ENCODE measurements at places on chromosomes 13 and 19.

DNA sequence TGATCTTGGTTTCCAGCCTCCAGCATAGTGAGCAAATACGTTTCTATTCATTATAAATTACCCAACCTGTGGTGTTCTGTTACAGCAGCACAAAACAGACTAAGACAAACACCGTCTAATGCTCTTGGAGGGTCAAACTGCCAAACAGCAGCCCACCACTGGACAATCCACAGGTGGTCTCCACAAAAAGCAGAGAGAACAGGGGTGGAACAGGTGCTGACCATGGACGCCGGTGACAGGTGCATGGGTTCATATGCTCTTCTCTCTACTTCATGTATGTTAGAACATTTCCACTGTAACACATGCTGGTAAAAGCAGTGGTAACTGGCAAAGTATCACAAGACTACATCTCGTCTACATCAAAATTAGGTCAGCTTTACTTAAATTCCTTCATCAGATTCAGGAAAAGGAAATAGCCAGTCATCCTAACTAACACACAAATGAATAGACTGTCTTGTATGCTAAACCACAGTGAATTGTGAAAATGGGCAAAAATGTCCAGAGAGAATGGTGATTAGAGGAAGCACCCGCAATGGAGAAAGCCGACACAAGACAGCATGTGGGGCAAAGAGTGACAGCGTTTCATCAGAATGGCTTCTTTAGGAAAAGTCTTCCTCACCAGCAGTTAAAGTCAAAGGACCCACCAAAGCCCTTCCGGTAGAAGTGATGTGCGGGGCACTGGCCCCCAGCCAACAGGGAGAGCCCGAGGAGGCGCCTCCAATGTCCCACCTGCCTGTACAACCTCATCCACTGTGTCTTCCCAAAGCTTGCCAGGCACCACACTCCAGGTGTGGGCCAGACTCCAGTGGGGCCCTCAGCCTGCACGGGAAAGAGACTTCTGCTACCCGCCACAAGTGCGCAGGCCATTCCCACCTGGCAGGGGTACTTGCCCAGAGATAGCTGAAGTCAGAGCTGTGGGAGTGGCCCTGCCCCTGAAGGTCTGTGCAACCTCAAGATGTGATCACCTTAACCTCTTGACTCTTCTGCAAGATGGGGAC lies 6.5 kb downstream of the CARS2 start:
- no peak for DNase-seq

- no peak for DNase-seq
These were observed 23.1 kb upstream of the EIF3G start for GRCh38 chr19:10142701-10143375.

GRCh38 chr13:47287291-47287751 lies 390.5 kb upstream of the HTR2A start:
- no peak for DNase-seq

DNA sequence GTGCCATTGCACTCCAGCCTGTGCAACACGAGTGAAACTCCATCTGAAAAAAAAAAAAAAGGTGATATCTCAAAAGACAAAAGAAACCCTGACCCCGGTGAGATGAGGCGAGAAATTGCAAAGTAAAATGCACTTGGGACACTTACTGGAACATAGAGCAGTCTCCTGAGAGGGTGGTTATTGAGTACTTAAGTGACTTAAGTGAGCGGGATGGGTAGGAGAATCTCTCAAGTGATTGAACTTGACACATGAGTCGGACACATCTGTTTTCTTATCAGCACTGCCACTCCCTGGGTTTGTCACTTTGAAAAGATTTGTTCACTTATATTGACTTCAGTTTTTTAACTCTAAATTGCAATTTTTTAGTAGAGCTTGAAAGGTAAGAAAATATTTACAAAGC lies 2.8 kb downstream of the ZNF429 start:
- no peak for DNase-seq

- no peak for DNase-seq
These were observed 40.6 kb downstream of the FBN3 start for GRCh38 chr19:8108560-8109445.

- no peak for DNase-seq
These were observed 78.0 kb upstream of the TRPC4 start for GRCh38 chr13:37947419-37948140.

GRCh38 chr13:95494082-95494681 lies 58.3 kb upstream of the CLDN10 start:
- peak; percentile 38 for DNase-seq

DNA sequence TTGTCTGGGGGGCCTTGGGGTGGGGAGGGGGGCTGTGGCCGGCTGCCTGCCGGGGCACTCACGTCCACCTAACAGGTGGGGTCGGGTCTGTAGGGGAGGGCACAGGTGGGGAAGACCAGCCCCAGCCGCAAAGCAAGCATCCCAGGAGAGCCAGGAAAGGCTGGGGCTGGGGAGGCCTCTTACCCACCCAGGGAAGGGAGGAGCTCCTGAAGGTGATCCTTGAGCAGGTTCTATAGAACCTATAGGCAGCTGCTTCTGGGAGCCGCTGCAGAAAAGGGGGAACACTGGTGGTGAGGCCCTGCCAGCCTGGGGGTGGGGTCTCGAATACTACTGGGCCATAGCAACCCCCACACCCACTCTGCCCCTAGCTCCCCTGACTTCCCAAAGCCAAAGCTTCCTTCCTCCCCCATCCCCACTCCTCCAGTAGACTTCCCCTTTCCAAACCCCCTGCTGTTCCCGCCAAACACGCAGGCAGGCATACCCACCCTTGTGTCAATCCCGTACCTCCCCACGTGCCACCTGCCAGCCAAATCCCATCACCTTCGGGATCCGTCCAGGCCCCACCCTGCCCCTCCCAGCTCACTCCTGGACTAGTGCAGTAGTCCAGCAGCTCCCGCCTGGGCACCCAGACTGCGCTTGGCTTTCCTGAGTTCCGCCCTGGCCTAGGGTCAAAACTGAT lies 5.6 kb downstream of the KLF16 start:
- no peak for DNase-seq

- DNase-seq = no peak
These were observed 25.3 kb upstream of the RNASEH2B start for GRCh38 chr13:50884265-50884664.

DNA sequence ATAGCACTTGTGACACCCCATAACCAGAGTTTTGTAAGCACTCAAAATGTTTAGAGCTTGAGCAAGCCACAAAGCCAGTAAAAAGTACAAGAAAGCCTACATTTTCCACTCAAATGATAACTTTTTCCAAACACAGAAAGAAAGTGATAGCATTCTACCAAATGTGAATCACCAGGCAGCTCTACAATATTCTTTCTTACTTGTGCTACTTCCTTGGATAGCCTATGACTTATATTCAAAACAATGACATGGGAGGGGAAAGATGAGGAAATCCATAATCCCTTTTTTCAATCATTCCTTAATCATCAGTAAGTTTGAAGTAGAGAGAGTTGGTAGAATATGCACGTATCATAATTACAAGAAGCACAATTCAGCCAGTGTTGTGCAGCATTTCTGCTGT lies 650.8 kb upstream of the PCDH9 start:
- no peak for DNase-seq

DNA sequence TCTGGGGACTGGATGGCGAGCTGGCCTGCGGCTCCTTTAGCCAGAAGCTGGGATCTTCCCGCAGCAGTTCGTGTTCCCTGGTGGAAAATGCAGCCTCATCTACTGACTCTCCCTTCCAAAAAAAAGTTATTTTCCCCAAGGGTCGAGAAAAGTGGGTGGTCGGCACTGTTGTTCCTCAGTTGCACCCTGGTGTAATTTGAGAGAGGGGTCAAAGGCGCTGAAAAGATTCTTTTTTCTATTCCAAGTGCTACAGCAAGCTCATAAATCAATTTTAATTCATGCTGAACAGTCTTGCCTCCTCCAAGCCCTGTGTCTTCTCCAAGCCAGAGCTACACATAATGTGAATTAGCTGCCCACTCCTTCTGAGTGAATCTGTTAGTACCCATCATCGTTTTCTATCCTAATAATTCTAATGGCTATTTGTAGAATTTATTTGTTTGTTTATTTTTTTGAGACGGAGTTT lies 774 bp downstream of the SLC25A15 start:
- no peak for DNase-seq

GRCh38 chr13:40024967-40025714 lies 369.7 kb downstream of the COG6 start:
- DNase-seq = no peak

- DNase-seq = no peak
These were observed 10.0 kb downstream of the COL4A2 start for GRCh38 chr13:110317093-110317492.

- DNase-seq = no peak
These were observed 1.7 kb downstream of the DMAC2 start for GRCh38 chr19:41437944-41438574.

DNA sequence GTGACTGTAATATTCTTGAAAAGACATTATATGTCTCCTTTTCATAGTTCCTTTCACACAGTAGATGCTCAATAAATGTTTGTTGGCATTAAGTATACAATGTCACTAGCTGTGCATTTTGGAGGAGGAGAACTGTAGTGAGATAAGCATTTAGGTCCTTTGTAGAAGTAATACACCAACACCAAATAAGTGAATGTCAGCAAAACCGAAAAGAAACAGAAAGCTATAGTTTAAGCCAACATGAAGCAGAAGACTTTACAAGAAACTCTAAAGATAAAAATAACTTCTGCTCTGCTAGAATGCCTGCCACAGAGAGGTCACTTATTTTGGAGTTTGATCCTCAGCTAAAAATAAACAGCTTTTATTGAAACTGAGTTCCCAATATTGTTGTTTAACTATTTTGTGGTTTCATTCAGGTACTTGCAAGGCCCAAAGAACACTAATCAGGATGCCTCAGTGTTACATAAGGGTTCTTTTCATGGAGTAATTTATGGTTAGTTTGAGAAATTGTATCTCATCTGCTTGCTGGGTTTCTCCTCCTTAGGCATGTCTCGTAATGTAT lies 86.2 kb downstream of the STARD13 start:
- no peak for DNase-seq

DNA sequence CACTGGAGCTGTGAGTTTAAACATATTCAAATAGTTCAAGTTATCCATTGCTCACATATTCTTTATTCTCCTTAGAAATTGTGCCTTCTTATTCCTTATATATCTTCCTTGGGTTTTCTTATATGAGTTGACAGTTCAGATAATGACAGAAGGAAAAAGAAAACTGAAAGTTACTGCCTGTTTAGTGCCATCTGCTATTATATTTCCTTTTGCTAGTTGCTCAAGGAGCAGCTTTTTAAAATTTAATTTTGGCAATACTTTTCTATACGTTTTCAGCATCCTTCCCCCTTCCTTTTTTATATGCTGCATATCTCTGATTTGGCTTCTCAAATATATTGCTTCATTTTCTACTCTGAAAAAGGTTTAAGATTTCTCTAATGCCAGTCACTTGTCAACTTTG lies 903.1 kb upstream of the SPRY2 start:
- DNase-seq = no peak

GRCh38 chr13:108322206-108322824 lies 52.8 kb downstream of the TNFSF13B start:
- DNase-seq = peak; percentile 15

DNA sequence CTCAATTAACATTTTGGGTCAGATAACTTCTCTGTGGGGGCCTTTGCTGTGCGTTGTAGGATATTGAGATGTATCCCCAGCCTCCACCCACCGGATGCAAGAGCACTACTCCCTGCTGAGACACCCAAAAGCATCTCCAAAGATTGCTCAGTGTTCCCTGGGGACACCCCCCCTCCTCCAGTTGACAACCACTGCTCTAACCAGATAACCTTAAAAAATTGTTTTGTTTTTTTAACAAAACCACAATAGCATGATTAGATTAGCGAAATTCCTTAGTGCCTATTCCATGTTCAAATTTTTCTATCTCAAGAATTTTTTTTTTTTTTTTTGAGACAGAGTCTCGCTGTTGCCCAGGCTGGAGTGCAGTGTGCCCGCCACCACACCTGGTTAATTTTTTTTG lies 2.6 kb upstream of the EPN1 start:
- DNase-seq = no peak

- DNase-seq = no peak
These were observed 2.1 kb upstream of the DPY19L3 start for GRCh38 chr19:32403291-32403995.

DNA sequence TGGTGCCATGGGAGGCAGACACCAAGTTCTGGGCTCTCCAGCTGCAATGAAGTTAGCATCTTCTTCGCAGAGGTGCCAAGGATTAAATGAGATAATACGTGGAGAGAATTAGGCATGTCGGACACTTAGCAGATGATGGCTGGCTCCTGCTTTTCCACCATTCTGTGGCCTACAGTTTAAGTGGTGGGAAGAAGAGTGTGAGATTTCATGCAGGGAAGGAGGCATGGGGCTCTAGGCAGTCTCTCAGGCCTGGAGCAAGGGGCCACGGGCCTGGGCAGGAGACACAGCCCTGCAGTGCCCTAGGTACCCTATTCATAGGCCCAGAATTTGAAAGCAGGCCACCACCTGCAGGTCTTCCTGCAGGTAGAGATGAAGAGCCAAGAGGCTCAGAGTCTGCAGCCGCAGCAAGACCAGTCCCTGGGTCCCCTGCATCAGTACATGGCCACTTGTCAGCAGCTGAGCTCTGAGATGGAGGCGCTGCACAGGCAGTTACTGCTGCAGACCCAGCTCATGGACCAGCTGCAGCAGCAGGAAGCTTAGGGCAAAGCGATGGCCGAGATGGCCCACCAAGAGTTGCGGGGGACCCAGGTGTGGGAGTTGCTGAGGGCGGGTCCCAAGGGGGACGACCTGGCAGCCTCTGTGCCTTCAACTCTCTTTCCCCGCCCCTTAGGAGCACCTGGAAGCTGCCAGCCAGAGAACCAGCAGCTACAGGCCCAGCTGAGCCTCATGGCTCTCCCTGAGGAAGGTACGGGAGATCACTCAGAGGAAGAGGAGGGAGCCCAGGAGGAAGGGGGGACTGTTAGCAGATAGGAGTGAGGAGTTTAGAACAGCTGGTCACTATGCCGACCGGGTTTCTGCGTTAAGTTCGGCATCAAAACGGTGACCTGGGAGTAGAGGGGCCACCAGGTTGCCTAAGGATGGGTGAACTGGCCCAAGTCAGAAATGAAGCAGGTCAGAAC lies 33.2 kb upstream of the ZNF492 start:
- DNase-seq = no peak

- no peak for DNase-seq
These were observed 1238.9 kb upstream of the MIR17HG start for GRCh38 chr13:90108547-90108946.

- DNase-seq = no peak
These were observed 41.7 kb downstream of the RYR1 start for GRCh38 chr19:38475176-38475575.
